ENCODE measurements at places on chromosomes 4 and X.

- peaks cover 55% of the 10 kb centered on the region for H3K36me3 ChIP-seq
- no peaks in the 10 kb centered on the region for H3K27me3 ChIP-seq
- no peak overlapping the region for H3K4me3 ChIP-seq
- DNase-seq: no peak
- H3K4me1 ChIP-seq: peaks cover 44% of the 10 kb centered on the region
These were observed 38.4 kb downstream of the SLAIN2 start for GRCh38 chr4:48379587-48380180.

DNA sequence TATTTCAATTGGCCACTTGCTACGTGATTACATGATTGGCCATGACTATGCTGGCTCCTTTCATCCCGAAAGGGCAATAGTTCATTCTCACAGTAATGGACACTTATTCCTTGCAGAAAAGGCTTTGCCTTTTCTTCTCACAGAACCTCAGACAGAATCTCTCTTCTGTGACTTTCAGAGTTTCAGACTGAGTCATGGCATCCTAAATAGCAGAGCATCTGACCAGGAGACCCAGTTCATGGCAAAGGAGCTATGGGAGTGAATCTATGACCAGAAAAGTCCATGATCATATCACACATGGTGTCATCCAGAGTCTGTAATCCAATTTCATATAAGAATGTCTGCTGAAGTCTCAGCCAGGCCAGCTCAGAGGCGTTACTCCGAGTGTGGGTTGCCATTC lies 263.3 kb upstream of the CLNK start:
- no peak overlapping the region for H3K27ac ChIP-seq
- no peaks in the 10 kb centered on the region for H3K27me3 ChIP-seq
- no peaks in the 10 kb centered on the region for H3K36me3 ChIP-seq
- H3K4me1 ChIP-seq: no peaks in the 10 kb centered on the region
- DNase-seq: no peak

- H3K4me1 ChIP-seq: peaks cover 12% of the 10 kb centered on the region
- H3K4me3 ChIP-seq: peak overlapping the region; percentile 55
- peak overlapping the region; percentile 86 for H3K27ac ChIP-seq
- H3K27me3 ChIP-seq: no peaks in the 10 kb centered on the region
These were observed 429 bp downstream of the NOCT start for GRCh38 chr4:139015948-139016471.

GRCh38 chr4:107561481-107561880 lies 158.6 kb downstream of the PAPSS1 start:
- H3K27ac ChIP-seq: no peak overlapping the region
- no peak overlapping the region for H3K4me3 ChIP-seq
- no peak for DNase-seq
- H3K27me3 ChIP-seq: no peaks in the 10 kb centered on the region

DNA sequence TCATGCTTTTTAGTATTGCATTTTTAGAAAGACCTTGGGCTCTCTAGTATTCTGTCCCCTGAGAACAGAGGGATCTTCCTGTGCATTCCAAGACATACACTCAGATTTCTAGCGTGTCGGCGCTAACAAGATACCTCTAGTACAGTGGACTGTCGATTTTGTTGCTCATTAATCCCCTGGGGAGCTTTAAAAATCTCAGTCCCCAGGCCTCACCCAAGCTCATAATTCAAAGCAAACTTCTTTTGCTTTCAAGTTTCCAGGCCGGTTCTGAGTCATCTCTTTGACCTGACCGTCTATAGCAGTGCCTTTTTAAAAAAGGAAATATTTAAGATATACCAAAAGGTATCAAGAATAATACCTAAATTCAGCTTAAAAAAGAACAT lies 137.0 kb downstream of the AMMECR1 start:
- peak overlapping the region; percentile 46 for H3K27ac ChIP-seq
- H3K36me3 ChIP-seq: no peaks in the 10 kb centered on the region
- no peaks in the 10 kb centered on the region for H3K27me3 ChIP-seq
- DNase-seq: no peak
- H3K4me1 ChIP-seq: peaks cover 26% of the 10 kb centered on the region

GRCh38 chrX:123075947-123076561 lies 108.0 kb upstream of the GRIA3 start:
- DNase-seq: no peak
- H3K36me3 ChIP-seq: no peaks in the 10 kb centered on the region
- no peaks in the 10 kb centered on the region for H3K4me1 ChIP-seq
- no peak overlapping the region for H3K4me3 ChIP-seq
- no peak overlapping the region for H3K27ac ChIP-seq

GRCh38 chrX:100072336-100072735 lies 337.7 kb downstream of the PCDH19 start:
- H3K4me1 ChIP-seq: no peaks in the 10 kb centered on the region
- no peaks in the 10 kb centered on the region for H3K27me3 ChIP-seq
- no peak overlapping the region for H3K4me3 ChIP-seq
- no peak overlapping the region for H3K27ac ChIP-seq

GRCh38 chrX:9278475-9279233 lies 186.2 kb upstream of the TBL1X start:
- no peak overlapping the region for H3K4me3 ChIP-seq
- no peak overlapping the region for H3K27ac ChIP-seq
- no peak for DNase-seq

DNA sequence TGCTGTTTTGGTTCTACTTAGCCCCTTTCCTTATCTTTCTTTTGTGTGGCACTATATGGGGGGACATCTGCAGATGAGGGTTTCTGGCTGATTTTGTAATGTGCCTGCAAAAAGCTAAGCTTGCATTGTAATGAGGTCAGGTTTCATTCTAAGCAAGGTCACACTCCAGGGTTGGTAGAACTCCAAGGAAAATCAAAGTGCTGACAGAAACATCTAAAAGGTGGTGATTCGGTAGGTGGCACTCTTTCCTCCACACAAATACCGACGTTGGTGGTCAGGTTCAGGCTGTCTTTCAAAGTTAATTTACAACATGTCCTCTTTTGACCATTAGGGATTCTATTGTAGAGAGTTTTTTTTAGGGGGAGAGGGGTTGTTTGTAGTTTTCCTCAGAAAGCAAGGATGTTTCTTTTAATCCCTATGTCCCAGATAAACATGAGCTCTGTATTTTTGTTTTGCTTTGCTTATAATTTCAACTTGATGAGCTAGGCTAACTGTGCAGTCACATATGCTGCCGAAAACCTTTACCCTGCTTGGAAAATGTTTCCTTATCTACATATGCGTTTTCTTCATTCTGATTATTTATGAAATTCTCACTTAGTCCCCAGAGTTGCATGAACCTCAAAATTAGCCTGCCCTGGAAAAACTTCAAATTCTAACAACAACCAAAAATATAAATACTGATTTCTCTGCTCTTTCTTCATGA lies 434.2 kb downstream of the PPARGC1A start:
- no peaks in the 10 kb centered on the region for H3K27me3 ChIP-seq
- H3K4me1 ChIP-seq: no peaks in the 10 kb centered on the region
- DNase-seq: no peak
- no peaks in the 10 kb centered on the region for H3K36me3 ChIP-seq
- no peak overlapping the region for H3K4me3 ChIP-seq
- H3K27ac ChIP-seq: no peak overlapping the region

DNA sequence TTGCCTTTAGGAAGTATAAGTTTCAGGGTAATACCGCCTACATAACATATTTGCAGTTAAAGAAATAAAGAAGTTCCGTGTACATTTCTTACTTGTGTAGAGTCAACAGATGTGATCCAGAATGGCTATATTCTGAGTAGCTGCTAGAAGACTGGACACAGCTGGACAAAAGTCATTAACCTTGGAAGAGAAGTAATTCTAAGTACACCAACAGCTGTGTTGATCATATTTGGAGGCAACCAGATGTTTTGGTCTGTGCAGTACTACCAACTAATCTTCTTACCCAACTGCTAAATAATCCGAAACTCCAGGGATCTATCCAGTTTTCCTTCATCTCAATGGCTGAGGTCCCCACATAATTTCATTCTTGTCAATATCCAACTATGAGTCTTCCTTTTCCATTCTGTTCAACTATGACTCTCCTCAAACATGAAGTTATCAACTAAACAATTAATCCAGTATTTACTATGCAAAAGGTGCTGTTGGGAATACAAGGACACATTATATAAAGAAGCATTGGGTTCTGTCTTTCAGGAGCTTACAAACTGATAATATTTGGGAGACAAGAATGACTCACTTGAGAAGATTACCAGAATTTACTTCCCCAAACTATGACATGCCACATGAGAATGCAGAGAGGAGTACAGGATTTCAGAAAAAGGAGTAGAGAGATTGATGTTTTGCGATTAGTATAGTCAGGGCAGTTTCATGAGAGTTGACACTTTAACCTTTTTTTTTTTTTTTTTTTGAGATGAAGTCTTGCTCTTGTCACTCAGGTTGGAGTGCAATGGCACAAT lies 78.2 kb downstream of the COL4A6 start:
- no peak overlapping the region for H3K27ac ChIP-seq
- no peaks in the 10 kb centered on the region for H3K27me3 ChIP-seq
- H3K4me1 ChIP-seq: no peaks in the 10 kb centered on the region
- DNase-seq: no peak

DNA sequence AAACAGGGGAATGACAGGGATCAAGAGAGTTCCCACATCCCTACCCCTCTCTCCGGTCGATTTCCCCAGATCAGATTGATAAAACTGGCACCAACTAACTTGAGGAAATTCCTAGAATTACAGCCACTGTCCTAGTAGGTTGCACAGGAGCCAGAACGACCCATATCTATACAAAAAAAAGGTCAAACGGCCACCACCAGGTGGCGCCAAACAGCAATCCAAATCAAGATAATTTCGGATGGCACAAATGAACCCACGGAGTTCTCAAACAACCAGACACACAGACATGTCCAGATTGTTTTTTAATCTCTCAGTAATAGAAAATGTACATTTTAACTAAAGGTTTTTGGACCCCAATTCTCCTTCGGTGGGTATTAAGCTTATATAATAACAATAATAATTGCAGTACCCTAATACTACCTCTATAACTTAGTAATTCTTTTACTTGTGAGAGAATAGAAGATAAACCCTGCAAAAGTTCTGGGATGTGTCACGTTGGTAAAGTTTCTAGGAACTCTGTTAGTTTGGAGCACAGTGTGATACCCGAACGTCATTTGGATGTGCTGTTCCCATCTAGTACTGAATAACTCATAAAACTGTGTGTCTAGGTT lies 212.6 kb downstream of the SPOCK3 start:
- no peaks in the 10 kb centered on the region for H3K4me1 ChIP-seq
- no peak for DNase-seq
- H3K4me3 ChIP-seq: no peak overlapping the region
- H3K27me3 ChIP-seq: no peaks in the 10 kb centered on the region
- no peak overlapping the region for H3K27ac ChIP-seq
- H3K36me3 ChIP-seq: no peaks in the 10 kb centered on the region

GRCh38 chrX:154430916-154431315 lies 2.4 kb downstream of the ATP6AP1 start:
- no peaks in the 10 kb centered on the region for H3K27me3 ChIP-seq
- no peak overlapping the region for H3K4me3 ChIP-seq
- peak overlapping the region; percentile 33 for H3K27ac ChIP-seq
- peaks cover 42% of the 10 kb centered on the region for H3K4me1 ChIP-seq

DNA sequence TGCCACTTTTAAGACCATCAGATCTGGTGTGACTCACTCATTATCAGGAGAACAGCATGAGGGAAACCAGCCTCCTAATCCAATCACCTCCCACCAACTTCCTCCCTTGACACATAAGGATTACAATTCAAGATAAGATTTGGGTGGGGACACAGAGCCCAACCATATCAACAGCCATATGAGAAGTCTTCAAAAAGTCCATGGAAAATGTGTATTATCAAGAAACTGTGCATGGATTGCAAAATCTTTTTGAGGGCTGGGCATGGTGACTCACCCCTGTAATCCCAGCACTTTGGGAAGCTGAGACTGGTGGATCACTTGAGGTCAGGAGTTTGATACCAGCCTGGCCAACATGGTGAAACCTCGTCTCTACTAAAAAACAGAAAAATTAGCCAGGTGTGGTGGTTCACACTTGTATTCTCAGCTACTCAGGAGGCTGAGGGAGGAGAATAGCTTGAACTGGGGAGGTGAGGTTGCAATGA lies 17.8 kb upstream of the RPL39 start:
- no peak overlapping the region for H3K27ac ChIP-seq
- H3K27me3 ChIP-seq: no peaks in the 10 kb centered on the region
- H3K4me3 ChIP-seq: no peak overlapping the region
- H3K36me3 ChIP-seq: no peaks in the 10 kb centered on the region
- H3K4me1 ChIP-seq: no peaks in the 10 kb centered on the region

DNA sequence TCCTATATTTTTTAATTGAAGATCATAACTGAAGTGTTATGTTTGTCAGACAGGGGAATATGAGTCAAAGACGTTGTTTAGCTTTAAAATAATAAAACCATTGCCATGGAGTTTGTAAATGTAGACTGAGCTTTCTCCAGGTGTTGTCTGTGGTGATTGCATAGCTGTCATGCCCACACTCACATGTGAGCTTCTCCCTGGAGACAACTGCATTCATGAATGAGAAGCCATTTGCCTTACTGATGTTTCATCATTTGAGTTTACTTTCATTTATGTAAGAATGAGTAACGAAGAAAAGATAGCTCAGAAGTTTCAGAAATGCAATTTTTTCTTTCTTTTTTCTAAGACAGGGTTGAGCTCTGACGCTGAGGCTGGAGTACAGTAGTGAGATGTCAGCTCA lies 339.1 kb downstream of the GALNTL6 start:
- DNase-seq: no peak
- H3K36me3 ChIP-seq: no peaks in the 10 kb centered on the region
- no peaks in the 10 kb centered on the region for H3K4me1 ChIP-seq
- H3K4me3 ChIP-seq: no peak overlapping the region

DNA sequence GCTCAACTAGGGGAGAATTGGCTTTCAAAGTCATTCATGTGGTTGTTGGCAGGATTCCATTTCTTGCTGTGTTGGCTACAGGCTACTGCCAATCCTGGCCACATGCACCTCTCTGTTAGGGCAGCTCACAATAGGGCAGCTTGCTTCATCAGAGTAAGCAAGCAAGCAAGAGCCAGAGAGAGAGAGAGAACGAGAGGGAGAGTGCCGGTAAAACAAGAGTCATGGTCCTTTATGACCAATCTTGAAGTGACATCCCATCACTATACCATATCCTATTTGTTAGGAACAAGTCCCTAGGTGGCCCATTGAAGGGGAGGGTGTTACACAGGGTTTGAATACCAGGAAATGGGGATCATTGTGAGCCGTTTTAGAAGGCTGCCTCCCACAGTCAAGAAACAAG lies 33.0 kb upstream of the TLR2 start:
- H3K36me3 ChIP-seq: no peaks in the 10 kb centered on the region
- no peak for DNase-seq
- no peaks in the 10 kb centered on the region for H3K4me1 ChIP-seq
- peak overlapping the region; percentile 68 for H3K27ac ChIP-seq
- H3K4me3 ChIP-seq: no peak overlapping the region
- H3K27me3 ChIP-seq: no peaks in the 10 kb centered on the region
